ENCODE measurements at places on chromosomes 4 and X. TPM values are rescaled to one million over a fixed set of nuclear protein-coding genes. Genes with fewer than 3 reads are reported as not detected.

DNA sequence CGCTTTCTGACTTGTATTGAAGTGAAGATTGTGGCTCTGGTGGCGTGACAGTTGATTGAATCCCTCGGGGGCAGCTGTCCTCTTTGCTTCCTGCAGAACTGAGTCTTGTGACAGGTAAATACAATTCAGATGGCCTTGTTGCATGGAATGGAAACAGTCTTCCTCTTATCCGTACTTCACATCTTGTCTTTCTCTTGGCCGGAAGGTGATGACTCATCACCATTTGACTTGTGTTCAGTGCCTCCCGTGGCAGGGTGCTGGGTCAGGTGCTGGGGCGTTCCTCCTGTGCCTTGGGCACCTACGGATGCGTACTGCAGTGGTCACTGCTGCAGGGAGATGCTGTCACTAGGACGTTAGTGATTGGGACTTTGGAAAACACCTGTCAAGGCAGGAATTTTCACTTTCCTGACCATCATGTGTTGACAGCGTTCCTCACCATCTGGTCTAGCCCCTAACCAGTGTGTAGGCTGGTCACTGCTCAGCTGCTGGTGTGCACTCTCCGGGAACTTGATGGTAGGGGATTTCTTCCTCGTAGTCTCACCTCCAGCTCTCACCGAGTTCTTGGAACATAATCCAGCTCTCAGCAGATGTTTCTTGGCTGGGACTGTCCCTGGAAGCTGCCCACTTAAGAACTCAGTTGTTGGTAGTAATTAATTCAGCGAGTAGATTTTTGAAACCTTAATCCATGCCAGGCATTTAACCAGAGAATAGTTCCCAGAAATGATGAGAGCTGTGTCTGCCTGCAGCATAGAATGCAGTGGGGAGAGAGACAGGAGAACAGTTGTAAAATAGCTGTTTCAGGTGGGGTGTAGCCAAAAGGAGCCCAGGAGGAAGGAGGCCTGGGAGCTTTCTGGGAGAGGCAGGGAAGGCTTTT is 7.2 kb downstream of the TBC1D14 start:
- H3K4me3 ChIP-seq, result peak overlapping the region; percentile 16
- H3K27me3 ChIP-seq, result no peaks in the 10 kb centered on the region
- H3K4me1 ChIP-seq, result peaks cover 60% of the 10 kb centered on the region
- DNase-seq, result peak; percentile 77

DNA sequence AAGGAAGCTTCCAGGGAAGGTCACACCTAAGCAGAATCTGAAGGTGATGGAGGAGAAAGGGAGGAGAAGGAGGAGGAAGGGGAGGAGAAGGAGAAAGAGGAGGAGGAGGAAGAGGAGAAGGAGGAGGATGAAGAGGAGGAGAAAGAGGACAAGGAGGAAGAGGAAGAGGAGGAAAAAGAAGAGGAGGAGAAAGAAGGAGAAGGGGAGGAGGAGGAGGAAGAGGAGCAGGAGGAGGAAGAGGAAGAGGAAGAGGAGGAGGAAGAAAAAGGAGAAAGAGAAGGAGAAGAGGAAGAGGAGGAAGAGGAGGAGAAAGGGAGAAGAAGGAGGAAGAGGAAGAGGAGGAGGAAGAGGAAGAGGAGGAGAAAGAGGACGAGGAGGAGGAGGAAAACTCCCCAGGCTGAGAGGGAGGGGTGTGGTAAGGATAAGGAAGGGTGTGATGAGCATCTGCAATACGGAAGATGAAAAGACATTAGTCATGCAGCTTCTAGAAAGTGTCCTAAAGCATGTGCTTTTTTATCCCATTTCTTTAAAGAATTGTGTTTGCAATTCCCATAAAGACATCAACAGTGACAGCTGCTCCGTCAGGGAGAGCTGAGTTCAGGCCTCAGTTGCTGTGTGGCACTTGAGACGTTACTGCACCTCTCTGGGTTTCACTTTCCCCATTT is 41.1 kb downstream of the CRMP1 start:
- no peak overlapping the region for H3K4me3 ChIP-seq
- no peaks in the 10 kb centered on the region for H3K36me3 ChIP-seq
- DNase-seq, result no peak
- peaks cover 8% of the 10 kb centered on the region for H3K27me3 ChIP-seq
- no peak overlapping the region for H3K27ac ChIP-seq

- no peak overlapping the region for H3K27ac ChIP-seq
- H3K36me3 ChIP-seq, result no peaks in the 10 kb centered on the region
- no peak for DNase-seq
- H3K27me3 ChIP-seq, result peaks cover 8% of the 10 kb centered on the region
- H3K4me3 ChIP-seq, result no peak overlapping the region
- H3K4me1 ChIP-seq, result no peaks in the 10 kb centered on the region
Observed at GRCh38 chr4:114688059-114688458, 89.5 kb downstream of the UGT8 start.

- H3K27me3 ChIP-seq, result no peaks in the 10 kb centered on the region
- H3K36me3 ChIP-seq, result no peaks in the 10 kb centered on the region
- H3K27ac ChIP-seq, result no peak overlapping the region
- no peak for DNase-seq
- no peaks in the 10 kb centered on the region for H3K4me1 ChIP-seq
Observed at GRCh38 chr4:188336891-188337290, 197.7 kb downstream of the TRIML1 start.

DNA sequence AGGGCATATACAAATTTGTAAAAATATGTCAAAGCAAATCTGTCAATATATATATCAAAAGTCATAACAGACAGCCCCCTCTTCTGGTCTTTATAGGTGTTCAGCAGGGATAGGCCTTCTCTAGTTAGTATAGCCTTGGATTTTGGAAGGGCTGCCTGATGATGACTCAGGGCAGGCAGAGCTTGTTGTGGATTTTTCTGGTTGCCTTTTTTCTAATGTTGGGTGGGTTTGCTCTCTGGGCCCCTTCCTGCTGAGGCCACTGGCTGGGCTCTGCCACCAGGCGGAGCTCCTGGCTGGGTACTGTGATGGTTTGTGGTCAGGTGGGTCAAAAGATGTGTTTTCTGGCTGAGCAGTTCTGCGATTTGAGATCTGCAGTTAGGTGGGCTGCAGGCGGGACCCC is 294.2 kb downstream of the GRIA2 start:
- DNase-seq, result no peak
- no peaks in the 10 kb centered on the region for H3K27me3 ChIP-seq
- H3K4me3 ChIP-seq, result no peak overlapping the region
- no peaks in the 10 kb centered on the region for H3K4me1 ChIP-seq

GRCh38 chrX:132171881-132172280 is 44.1 kb upstream of the FRMD7 start:
- H3K4me1 ChIP-seq, result no peaks in the 10 kb centered on the region
- no peak overlapping the region for H3K4me3 ChIP-seq
- no peak for DNase-seq
- H3K27ac ChIP-seq, result no peak overlapping the region
- peaks cover 2% of the 10 kb centered on the region for H3K27me3 ChIP-seq
- no peaks in the 10 kb centered on the region for H3K36me3 ChIP-seq

GRCh38 chr4:1274871-1275270 is 14.8 kb upstream of the MAEA start:
- no peak overlapping the region for H3K4me3 ChIP-seq
- no peaks in the 10 kb centered on the region for H3K27me3 ChIP-seq
- no peaks in the 10 kb centered on the region for H3K36me3 ChIP-seq
- no peaks in the 10 kb centered on the region for H3K4me1 ChIP-seq
- no peak for DNase-seq

GRCh38 chrX:13115146-13115855 is 70.9 kb upstream of the FAM9C start:
- no peaks in the 10 kb centered on the region for H3K27me3 ChIP-seq
- H3K4me3 ChIP-seq, result no peak overlapping the region
- no peaks in the 10 kb centered on the region for H3K4me1 ChIP-seq
- no peak for DNase-seq
- H3K36me3 ChIP-seq, result no peaks in the 10 kb centered on the region

- peaks cover 27% of the 10 kb centered on the region for H3K36me3 ChIP-seq
- peaks cover 37% of the 10 kb centered on the region for H3K4me1 ChIP-seq
Observed at GRCh38 chrX:47218920-47219815, 687 bp downstream of the CDK16 start.

DNA sequence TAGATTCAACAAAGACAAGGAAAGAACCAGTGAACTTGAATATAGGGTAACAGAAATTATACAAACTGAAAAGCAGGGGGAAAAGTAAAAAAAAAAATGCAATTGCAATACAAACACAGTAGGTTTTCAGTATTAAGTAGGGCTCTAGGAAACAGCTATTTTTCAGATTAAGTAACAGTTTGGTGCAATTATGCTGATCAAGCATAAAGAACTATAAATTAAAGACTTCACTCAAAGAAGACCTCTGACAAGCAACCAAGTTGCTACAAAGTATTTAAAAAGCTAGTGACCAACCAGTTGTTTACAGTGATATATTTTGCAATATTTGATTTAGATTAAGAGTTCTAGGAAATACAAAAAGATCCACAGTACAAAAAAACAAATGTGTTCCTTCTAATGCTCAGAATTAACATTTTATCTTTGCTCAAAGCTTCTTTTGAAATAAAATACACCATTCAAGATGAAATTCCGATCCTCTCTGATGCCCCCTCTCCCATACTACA is 230.8 kb upstream of the FTHL17 start:
- peaks cover 2% of the 10 kb centered on the region for H3K27me3 ChIP-seq
- no peak overlapping the region for H3K4me3 ChIP-seq
- DNase-seq, result no peak
- no peaks in the 10 kb centered on the region for H3K36me3 ChIP-seq

Gene CYLC1
- not detected for total RNA-seq

Gene COQ2
- total RNA-seq, result 19.5 TPM

Gene STK32B
- total RNA-seq, result not detected

Gene SMC1A
- total RNA-seq, result 169 TPM

Data from activated naive CD4-positive, alpha-beta T cell treated with anti-CD3 and anti-CD28 coated beads for 36 hours (primary cell).